ENCODE measurements at places on chromosomes 1 and 21. TPM values are rescaled to one million over a fixed set of nuclear protein-coding genes. Genes with fewer than 3 reads are reported as not detected.
A peak's percentile ranks its signal among the peaks of the same experiment; 100 is the strongest.

- no peak for DNase-seq
Observed at GRCh38 chr1:22941257-22941656, 31.4 kb downstream of the LACTBL1 start.

- no peak for DNase-seq
Observed at GRCh38 chr1:188476606-188477005, 1647.9 kb downstream of the PLA2G4A start.

DNA sequence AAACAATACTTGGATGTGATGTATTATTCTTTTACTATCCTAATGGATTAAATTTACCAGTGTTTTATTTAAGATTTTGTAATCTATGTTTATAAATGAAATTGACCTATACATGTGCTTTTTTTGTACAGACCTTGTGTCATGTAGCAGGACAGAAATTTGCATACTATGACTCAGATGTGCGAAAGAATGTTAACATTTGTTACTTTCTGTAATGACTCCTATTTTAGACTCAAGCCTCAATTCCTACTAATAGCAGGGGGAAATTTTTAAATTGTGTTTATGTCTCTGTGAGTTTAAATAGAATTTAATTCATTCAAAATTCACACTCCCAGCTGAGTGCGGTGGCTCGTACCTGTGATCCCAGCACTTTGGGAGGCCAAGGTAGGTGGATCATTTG, 21.8 kb upstream of the RIMKLA start:
- DNase-seq: no peak

- no peak for DNase-seq
Observed at GRCh38 chr1:79460773-79461436, 454.4 kb upstream of the ADGRL4 start.

DNA sequence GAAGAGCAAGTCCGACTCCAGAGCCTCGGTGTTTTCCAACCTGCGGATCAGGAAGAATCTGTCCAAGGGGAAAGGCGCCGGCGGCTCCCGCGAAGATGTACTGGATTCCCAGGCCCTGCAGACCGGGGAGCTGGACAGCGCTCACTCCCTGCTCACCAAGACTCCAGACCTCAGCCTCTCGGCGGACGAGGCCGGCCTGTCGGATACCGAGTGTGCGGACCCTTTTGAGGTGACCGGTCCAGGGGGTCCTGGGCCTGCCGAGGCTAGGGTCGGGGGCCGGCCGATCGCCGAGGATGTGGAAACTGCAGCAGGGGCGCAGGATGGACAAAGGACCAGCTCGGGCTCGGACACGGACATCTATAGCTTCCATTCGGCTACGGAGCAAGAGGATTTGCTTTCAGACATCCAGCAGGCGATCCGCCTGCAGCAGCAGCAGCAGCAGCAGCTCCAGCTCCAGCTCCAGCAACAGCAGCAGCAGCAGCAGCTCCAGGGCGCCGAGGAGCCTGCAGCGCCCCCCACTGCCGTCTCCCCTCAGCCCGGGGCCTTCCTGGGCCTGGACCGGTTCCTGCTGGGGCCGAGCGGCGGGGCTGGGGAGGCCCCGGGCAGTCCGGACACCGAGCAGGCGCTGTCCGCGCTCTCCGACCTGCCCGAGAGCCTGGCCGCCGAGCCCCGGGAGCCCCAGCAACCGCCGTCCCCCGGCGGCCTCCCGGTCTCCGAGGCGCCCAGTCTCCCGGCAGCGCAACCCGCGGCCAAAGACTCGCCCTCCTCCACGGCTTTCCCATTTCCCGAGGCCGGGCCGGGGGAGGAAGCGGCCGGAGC, 827 bp downstream of the FMN2 start:
- peak; percentile 75 for DNase-seq

GRCh38 chr1:24939675-24940193, 9.7 kb upstream of the RUNX3 start:
- DNase-seq: no peak

- peak; percentile 51 for DNase-seq
Observed at GRCh38 chr1:183630748-183631147, 4.8 kb downstream of the ARPC5 start.

ACTL8 gene
- not detected for total RNA-seq

CLCA4 gene
- total RNA-seq: not detected

LRRC53 gene
- total RNA-seq: not detected
